Stimulated activated CD8-positive, alpha-beta memory T cell treated with anti-CD3 and anti-CD28 coated beads, Interleukin-4, amount 100 ng/mL, for 48 hours (primary cell): ENCODE measurements at places on chromosomes 11 and 22.

- peak; percentile 77 for DNase-seq
These were observed 54.8 kb upstream of the PHF21B start for GRCh38 chr22:45064313-45065278.

DNA sequence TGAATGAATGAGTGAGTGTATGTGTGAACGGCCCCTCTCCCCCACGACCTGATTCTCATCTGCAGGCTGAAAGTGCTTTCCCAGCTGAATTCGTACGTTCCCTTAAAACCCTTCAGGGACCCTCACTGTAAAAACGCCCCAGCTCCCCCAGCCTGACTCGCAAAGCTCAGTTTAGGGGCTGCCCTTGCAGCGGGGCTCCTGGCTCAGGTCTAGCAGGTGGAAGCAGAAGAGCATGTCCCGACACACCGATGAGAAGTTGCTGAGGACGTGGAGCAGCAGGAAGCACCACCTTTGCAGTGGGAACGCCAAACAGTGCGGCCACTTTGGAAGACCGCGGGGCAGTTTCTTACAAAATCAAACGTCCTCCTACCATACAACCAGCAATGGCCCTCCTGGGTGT, 3.6 kb upstream of the MRPL23 start:
- no peak for DNase-seq

GRCh38 chr11:103829596-103829995, 206.8 kb upstream of the DDI1 start:
- no peak for DNase-seq

GRCh38 chr11:88555018-88555828, 217.7 kb upstream of the CTSC start:
- DNase-seq: no peak

DNA sequence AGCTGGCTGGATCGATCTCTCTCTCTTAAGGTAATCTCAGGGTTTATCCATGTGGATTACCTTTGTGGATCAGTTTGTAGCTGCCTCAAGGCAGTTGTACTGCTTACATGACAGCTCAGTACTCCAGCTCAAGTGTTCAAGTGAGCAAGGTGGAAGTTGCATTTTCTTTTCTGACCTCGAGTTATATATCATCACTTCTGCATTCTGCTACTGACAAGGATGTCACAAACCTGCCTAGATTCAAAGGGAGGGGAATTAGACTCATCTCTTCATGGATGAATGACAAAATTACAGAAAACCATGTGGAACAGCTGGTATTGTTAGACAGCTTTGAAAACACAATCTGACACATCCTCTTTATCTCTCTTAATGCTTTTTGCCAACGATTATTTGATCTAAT, 6.1 kb upstream of the TCN2 start:
- no peak for DNase-seq

DNA sequence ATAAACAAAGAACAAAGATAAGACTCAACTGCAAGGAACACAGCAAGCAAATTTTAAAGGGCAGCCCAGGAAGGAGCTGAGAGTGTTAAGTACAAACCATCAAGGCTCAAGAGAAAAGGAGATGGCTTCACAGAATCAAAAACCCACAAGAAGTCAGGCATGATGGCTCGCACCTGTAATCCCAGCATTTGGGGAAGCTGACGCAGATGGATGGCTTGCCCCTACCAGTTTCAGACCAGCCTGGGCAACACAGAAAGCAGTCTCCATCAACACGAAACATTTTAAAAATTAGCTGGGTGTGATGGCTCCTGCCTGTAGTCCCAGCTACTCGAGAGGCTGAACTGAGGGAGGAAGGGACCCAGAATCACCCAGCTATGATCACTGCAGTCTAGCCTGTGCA, 32.6 kb downstream of the MAPK1 start:
- no peak for DNase-seq

- DNase-seq: no peak
These were observed 5.9 kb upstream of the BATF2 start for GRCh38 chr11:65002706-65003105.

DNA sequence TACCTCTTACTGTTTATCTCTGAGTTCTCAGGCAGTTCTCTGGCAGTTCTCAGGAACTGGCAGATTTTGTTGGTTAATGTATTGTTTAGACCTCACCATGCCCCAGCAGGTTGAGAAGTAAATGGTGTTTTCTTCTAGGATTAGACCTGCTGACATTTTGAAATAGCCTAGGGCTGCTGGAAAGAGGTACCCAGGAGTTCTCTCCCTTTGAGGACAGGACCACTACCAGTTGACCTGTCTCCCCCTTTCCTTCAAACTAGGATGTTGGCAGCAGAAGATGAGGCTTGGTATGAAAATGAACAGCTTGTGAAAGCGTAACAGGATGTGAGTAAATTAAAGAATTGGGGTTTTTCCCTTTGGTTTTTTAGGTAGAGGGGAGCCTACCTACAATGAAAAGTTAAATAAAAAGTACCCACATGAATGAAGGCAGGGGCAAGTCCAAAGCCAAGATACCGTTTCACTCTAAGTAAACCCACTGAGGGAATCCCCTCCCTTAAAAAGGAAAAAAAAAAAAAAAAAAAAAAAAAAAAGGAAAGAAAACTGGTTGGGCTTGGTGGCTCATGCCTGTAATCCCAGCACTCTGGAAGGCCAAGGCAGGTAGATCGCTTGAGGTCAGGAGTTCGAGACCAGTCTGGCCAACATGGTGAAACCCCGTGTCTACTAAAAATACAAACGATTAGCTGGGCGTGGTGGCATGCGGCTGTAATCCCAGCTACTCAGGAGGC, 96.2 kb downstream of the PDHX start:
- DNase-seq: peak; percentile 50

DNA sequence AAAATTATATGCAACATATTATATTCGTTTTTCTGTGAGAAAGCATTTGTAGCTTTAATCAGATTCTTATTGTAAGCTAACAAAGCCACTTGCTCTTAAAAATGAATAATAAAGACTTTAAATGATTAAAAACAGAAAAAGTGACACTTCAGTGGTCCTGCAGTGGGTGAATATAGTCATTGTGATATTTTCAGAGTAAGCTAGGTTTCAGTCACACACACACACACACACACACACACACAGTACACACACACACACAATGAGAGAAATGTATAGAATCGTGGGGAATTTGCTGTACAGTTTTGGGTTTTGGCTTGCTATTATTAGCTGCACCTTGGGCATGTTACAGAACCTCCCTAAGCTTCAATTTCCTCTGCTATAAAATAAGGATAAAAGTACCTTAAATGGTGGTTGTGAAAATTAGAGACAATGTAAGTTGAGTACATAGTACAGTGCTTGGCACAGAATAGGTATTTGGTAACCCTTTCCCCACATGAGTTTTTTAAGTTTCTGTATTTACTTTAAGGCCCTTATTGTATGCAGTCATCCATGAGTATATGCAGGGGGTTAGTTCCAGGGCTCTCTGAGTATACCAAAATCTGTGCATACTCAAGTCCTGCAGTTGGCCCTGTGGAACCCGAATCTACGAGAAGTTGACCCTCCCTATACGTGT, 39.8 kb downstream of the CSTPP1 start:
- DNase-seq: no peak

DNA sequence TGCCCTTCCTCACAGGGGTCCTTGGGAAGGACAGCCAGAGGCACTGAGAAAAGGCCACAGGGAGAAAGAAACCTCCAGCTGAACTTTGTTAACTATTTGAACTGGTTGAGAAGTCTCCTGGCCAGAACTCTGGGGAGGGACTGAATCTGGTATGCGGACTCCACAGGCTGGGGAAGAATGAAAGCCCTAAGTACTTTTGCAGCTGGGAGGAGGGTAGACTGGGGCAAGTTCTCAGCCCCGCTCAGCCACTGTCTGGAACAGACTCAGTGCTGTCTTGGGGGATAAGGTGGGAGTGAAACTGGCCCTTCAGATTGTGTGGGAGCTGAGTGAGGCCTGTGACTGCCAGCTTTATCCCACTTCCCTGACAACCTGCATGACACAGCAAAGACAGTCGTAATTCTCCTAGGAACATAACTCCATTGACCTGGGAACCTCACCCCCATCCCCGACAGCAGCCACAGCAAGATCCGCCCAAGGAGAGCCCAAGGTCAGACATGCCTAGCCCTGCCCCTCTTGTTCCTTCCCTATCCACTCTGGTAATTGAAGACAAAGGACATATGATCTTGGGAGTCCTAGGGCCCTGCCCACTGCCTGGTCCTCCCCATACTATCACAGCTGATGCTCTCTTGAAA, 475.1 kb upstream of the CNTN5 start:
- DNase-seq: no peak

- DNase-seq: no peak
These were observed 2.5 kb downstream of the TMEM184B start for GRCh38 chr22:38270091-38270992.

- no peak for DNase-seq
These were observed 2.5 kb upstream of the CLDN5 start for GRCh38 chr22:19526702-19527111.

GRCh38 chr22:25202290-25202921, 2.7 kb downstream of the CRYBB3 start:
- peak; percentile 76 for DNase-seq

GRCh38 chr11:63791495-63792167, 21.6 kb upstream of the SPINDOC start:
- DNase-seq: no peak

- DNase-seq: peak; percentile 52
These were observed 7.5 kb downstream of the DPAGT1 start for GRCh38 chr11:119093942-119094815.

DNA sequence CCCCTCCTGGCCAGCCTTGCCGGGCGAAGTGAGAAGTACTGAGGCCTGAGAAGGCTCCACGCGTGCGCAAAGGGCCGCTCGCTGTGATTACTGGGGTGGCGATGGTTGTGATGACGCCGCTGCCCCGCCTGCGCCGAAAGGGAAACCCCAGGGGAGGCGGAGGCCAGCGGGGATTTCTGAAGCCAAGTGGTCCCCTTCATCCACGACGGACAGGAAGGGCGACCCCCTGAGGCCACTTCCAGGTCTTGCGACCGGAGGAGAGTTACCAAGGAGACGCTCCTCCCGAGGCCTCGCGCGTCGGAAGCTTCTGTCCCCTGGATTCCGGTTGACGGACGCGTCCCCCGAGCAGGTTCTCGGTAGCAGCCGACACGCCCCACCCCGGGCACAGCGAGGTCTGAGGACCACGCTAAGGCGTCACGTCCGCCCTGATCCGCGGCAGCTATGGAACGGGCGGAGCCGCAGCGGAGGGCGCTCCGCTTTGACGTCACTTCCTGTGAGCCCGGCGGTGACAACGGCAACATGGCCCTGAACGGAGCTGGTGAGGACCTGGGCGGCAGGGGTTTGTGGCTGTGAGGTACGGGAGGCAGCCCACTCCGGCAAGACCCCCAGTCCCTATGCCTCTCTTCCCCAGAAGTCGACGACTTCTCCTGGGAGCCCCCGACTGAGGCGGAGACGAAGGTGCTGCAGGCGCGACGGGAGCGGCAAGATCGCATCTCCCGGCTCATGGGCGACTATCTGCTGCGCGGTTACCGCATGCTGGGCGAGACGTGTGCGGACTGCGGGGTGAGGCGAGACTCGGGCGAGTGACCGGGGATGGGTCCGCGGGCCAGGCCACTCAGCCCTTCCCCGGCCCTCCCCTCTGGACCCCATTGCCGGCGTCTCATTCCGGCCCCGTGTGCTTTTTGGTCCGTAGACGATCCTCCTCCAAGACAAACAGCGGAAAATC, at the start of gene ZNRD2:
TSS of gene ZNRD2 (plus strand) at position 505 of the 946 bp plus-strand sequence. CDS start at position 520, 15 bp downstream.
- peak; percentile 99 for DNase-seq

DNA sequence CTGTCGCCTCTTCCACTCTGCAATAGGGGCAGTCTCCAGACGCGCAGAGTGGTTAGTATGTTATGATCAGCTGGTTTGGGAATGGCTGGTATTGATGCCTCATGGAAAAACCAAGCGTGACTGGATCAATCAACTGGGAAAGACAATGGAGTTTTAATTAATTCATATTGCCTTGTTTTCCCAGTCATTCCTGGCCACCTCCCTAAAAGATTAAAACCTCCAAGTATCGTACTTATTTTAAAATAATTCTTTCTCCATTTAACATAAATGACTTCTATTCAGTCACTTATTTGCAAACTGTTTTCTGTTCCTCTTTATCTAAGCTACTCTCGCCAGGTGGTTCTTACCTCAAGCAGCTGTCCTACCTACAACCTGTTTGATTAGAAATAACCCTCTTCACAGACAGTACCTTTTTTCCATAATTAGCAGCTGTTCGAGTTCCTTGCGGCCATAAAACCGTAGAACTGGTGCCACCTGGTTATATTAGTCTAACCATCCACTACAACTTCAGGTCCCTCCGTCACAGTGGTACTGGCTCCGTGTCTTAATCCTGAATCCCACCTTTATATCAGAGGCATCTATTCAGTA, 898 bp downstream of the ZNF215 start:
- DNase-seq: no peak

DNA sequence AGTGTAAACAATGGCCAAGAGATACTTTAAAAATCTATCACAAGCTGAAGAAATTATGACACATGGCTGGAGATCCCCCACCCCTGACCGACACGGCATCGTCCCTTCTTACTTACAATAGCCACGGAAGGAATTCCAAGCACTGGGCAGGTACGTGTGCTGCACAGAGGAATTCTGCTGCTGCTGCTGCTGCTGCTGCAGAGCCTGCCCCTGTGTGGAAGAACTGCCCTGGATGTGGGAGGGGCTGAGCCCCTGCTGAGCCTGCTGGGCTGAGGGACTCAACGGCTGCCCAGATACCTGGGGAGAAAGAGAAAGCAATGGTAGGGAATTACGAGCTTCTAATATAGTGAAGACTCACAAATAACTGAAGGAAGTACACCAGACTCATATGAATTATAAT, 15.0 kb upstream of the NFRKB start:
- DNase-seq: no peak

DNA sequence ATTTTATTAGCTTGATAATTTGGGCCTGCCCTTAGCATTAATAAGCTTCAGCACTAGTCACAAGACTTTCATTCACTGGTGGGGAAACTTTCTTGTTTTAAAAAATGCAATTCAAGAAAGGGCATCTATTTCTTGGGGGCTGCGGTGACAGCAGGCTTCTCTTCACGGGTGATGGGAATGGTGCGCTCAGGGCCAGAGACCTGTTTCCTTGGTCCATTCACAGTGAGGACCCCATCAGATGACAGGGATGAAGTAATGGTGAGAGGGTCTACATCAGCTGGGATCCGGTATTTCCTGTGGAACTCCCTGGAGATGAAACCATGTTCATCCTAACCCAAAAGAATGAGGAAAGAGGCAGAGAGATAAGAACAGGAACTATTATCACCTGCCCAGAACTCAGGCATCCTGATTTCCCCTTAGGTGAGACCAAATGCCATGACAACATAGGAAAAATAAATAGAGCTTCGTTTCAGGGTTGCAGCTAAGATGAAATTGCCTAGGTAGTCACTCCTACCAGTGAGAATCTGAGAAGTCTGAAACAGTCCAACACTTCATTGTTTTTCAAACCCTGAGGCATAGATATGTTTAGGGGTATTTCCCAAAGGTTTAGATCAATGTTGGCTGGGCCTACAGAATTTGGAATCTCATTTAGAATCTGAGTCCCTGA, 2.8 kb downstream of the CRYAB start:
- DNase-seq: no peak
